Left ventricle myocardium inferior (tissue), 1 donor: ENCODE measurements at places on chromosomes 2 and 18.

DNA sequence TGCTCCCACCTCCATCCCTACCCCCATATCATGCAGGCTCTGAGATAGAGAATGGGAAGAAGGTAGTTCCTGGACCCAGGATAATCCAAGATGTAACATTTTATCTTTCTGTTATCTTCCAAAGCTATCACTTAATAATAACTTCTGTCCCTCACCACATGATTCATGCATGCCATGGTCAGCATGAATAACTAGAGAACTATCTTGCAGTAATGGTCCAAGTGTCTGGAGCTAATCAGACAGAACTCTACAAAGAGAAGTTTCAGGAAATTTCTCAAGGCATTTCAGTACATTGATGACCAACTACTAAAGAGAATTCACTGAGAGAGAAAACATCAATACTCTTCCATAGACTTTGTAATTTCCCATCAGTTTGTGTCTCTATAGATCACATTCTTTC lies 1469.7 kb upstream of the PIK3C3 start:
- no peak for DNase-seq

- no peak for DNase-seq
Observed at GRCh38 chr2:204293884-204294747, 251.2 kb upstream of the PARD3B start.

GRCh38 chr18:53411511-53411910 lies 813.0 kb downstream of the MBD2 start:
- no peak for DNase-seq

DNA sequence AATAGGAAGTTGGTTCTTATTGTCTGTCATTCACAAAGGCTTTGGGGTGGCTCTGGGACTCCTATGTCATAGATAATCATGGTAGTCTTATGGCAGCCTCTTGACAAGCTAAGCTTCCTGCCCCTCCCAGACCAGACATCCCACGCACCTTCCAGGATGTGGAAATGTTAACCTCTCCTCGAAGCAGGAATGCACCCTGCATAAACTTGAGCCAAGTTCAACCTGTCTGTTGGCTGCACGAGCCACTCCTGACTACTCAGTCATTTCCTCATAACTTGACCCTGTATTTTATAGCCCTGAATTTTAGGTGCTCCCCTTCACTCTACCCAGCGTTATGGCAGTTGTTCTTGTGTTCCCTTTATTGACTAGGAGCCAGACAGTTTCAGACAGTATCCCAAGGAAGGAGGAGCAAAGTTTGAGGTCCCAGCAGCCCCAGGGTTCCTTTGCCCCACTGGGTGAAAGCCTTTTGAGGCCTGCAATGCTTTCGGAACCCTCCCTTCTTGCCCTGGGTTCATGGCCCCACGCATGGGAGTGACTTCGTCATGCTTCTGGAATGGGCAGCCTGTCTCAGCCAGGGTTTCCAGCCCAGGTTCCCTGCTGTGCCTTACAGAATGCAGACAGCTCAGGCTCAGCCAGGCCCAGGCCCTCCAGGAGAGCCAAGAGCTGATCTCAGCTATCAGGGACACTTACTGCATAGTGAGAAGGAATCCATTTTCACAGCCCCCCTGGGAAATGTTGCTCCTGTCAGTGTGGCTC lies 15.6 kb upstream of the INO80C start:
- peak; percentile 32 for DNase-seq

GRCh38 chr2:29747786-29748470 lies 173.5 kb downstream of the ALK start:
- DNase-seq: no peak

GRCh38 chr2:187985923-187986322 lies 305.8 kb upstream of the GULP1 start:
- DNase-seq: no peak

GRCh38 chr2:233807966-233808935 lies 30.1 kb downstream of the MROH2A start:
- no peak for DNase-seq

GRCh38 chr18:35343488-35343935 lies 708 bp downstream of the ZNF24 start:
- no peak for DNase-seq

GRCh38 chr2:193556766-193557470 lies 1362.2 kb upstream of the TMEFF2 start:
- no peak for DNase-seq

GRCh38 chr18:70288171-70288850 lies 534 bp upstream of the SOCS6 start:
- peak; percentile 52 for DNase-seq

DNA sequence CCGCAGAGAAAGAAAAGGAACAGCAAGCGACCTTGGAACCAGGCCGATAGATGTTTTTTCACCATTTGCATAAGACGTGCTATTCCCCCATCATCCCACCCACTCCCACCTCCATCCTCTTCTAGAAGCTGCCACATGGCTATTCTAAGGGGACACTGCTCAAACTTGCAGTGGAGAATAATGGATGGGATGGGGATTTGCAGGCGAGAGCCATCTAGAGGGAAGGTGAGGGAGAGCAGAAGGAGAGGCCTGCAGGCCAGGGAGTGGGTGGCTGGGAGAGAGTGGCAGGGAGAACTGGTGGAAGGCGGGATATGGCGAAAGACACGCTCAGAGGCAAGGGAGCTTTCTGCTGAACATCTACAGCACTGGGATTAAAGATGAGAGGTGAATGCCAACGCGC lies 84.9 kb downstream of the MAPK4 start:
- no peak for DNase-seq

DNA sequence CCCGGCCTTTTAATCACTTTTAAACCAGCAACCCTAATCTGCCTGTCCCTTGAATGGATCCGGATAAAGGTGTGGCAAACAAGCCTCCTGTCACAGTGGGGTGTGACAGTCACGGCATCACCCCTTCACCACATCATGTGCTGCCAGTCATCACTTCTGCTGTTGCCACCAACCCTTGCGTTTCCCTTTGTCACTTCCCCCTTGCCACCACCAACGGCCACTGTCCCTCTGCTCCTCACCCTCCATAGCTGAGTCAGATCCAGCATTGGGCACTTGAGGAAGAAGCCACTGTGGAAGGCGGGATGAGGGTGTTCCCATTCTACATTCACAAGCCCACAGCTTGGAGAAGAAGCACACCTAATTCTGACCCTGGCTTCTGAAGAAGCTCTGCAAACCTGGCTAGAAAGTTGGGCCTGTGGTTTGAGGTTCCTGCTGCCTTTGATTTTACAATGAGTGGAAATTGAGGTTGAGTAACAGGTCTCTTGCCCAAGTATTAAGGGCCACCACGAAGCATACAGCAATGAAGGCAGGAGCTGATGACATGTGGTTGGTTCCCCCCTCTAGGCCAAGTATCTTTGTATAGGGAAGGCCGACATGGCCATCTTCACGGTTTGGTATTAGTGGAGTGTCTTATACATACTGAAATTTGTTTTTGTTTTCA lies 22.9 kb upstream of the DARS1 start:
- DNase-seq: peak; percentile 33

DNA sequence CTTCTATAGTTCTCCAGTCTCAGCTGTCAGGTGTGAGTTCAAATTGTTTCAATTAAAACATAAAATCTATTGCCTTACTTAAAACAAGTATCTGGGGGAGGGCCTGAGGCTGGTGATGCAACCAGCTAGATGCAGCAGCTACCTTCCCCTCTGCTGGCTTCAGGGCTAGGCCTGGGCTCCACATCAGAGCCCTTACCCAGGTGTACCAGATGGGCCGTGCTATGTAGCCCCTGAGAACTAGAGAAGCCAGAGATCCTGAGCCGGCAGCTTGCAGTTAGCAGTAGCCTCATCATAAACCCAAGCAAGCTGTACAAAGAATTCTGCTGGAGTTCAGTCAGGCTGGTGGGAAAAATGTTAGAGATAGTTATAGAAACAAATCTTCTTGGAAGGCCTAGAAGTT lies 97.7 kb upstream of the ACAA2 start:
- no peak for DNase-seq

DNA sequence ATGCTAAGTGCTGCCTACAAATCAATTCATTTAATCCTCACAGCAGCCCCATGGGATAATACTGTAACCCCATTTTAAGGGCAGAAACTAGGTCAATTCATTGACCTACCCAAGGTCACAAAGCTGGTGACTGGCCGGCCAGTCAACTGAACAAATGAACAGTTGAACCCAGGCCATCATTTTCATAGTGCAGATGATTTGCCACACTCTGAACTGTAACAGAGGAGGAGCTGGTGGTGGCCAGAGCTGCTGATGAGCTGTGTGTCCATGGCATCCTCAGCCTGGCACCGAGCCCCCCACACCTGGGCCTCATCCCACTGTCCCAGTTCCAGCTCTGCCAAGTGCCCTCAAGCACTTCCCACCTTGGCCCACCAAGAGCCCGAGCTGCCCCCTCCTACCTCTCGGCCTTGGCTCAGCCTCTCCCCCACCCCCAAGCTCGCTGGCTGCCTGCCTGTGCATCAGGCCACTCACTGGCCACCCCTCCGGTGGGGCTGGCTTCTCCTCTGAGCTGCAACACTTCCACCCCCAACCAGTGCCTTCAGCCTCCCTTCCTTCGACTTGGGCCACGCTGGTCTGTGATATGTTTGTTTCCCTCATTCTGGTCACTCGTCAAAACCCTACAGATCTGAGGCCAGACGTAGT lies 58.4 kb downstream of the ATOH8 start:
- DNase-seq: no peak

DNA sequence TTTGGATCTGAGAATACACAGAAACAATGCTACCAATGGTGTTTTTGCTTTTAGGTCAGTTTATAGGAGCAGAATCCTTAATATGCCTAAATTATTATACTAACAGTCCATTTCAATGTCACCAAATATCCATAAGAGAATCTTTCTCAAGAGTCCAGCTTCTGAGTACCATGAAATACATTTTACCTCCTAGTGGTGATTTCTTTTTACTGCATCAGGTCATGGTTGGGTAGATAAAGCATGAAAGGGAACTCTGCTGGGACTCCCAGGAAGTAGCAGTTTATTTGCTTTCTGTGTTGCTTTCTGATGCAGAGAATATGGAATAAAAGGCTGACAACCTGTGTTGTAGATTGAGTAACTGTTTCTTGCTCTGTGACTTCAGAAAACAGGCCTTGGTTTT lies 115.6 kb downstream of the PPP1R1C start:
- no peak for DNase-seq
